ENCODE measurements at places on chromosomes 16 and 17. TPM values are rescaled to one million over a fixed set of nuclear protein-coding genes. Genes with fewer than 3 reads are reported as not detected.

DNA sequence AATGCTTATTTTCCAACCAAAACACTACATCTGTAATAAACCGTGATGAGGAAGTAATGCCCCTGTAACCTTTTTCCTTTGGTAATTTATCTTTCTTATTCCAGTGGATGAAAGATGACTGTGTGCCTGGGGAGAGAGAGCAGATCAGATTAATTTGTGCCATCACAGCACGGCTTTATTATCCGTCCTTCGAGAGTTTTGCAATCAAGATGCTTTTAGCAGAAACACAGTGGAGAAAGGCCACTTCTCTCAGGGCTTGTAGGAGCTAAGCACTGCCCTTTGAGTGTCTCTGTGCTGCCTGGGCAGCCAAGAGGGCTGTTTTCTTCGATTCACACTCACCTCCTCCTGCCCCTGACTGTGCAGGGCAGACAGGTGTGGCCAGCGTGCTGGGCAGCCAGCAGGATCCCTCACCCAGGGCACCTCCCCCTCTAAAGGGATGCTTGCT, 190.2 kb downstream of the PRKCA start:
- peak; percentile 56 for DNase-seq

- no peak for DNase-seq
These were observed 19.8 kb upstream of the ZNF594 start for GRCh38 chr17:5211458-5211857.

- DNase-seq, result no peak
These were observed 615 bp downstream of the PRPSAP1 start for GRCh38 chr17:76353004-76353598.

DNA sequence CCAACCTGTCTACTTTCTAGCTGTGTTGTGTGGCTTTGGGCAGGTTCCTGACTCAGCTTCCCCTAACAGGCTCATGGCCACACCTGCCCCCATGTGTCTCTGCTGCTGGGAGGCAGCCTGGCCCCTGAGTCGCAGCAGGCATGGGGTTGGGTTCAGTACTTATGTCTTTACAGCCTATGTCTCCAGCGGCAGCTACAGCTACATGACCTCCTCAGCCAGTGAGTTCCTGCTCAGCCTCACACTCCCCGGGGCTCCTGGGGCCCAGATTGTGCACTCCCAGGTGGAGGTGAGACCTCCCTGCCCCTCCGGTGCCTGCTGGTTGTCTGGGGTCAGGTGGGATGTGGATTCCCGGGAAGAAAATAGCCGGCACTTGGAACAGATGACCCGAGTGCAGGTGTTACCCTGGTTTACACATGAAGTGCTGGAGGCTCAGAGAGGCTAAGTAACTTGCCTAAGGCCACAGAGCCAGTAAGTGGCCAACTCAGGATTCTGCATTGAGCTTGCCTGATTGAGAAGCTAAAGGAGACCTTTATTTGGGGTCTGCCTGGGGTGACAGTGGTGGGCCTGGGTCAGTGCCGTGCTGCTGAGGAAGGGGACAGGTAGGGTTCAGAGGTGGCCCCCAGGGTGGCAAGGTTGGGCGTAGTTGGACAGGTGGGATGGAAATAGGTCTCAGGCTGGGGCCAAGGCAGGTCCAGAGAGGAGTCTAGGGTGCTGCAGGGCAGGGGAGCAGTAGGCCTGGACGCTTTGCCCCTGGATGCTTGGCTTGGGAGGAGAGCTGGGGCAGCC, 15.9 kb downstream of the FCSK start:
- no peak for DNase-seq

CDK5R1 gene
- total RNA-seq, result 7.6 TPM

KRTAP9-2 gene
- not detected for total RNA-seq

Measured in astrocyte (in vitro differentiated cells and primary cell).